ENCODE measurements at places on chromosomes 4 and X.

- DNase-seq = no peak
Observed at GRCh38 chr4:81631958-81632441, 160.3 kb upstream of the RASGEF1B start.

DNA sequence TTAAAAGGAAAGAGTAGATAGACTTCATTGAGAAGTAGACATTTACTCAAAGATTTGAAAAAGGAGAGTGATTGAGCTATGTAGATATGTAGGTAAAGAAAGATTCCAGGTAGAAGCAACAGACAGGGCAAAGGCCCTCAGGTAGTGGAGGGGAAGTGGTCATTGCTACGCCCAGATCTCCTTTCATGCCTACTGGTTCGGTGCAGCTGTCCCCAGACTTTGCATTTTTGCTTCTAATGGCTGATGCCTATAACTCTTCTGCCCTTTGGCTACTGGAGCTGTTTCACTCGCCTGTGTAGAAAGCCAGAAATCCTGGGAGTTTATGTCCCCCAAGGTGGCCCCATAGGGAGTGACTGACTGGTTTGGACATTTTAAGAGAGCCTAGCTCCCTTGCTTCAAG is 16.9 kb upstream of the ARMCX2 start:
- no peak for DNase-seq

DNA sequence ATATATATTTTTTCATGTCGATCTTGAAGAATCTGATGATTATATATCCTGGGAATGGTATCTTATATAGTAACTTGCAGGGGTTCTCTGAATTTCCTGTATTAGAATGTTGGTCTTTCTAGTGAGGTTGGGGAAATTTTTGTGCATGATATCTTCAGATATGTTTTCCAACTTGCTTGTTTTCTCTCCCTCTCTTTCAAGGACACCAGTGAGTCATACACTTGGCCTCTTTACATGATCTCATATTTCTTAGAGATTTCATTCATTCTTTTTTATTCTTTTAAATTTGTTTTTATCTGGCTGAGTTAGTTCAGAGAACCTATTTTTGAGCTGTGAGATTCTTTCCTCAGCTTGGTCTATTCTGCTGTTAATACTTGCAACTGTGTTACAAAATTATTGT is 27.2 kb upstream of the C4orf17 start:
- no peak for DNase-seq

DNA sequence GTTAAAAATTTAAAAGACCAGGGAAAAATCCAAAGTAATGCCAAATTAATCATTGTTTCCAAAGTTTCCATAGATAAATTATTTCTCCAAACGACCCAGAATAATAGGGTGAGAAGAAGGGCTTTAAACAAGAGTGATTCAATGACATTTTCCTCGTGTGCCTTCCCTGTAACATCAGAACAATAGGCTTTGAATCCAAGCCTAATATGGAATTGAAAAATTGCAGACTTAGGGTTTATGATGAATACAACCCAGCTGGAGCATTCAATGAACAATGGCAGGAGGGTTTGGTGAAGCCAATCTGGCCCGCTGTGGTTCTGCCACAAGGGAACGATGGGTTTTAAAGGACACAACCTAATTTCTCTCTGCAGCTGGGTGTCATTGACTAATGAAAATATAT is 94.2 kb downstream of the CBLL2 start:
- DNase-seq = no peak

DNA sequence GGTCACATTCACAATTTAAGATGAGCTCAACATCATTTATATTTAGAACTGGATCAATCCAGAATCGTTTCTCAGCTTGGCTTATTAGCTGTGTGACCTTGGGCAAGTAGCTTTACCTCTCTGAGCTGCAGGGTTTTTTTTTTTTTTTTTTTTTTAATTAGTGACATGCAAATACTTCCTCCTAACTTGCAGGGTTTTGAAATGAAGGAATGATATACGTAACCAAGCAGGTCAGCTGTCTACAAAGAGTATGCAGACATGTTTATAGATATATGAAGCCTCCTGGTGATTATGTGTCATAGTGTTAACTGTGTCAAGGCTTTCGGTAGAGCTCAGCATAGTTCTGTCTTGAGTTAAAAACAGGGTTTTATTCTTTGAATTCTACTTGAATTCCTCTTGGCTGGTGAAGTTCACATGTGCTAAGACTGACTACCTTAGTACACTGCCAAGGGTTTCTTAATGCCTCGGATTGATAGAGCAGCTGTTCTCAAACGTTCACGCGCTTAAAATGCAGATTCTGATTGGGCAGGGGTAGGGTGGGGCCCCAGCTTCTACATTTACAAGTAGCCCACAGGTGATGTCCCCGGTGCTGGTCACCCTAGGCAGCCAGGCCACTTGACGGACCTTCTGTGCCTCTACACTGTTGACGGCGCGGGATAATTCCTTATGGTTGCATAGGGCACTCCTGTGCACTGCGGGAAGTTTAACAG is 654 bp upstream of the STS start:
- DNase-seq = peak; percentile 7

- DNase-seq = no peak
Observed at GRCh38 chr4:88382621-88383020, 4.0 kb downstream of the HERC6 start.

- no peak for DNase-seq
Observed at GRCh38 chr4:181431661-181432060, 811.5 kb upstream of the TENM3 start.

All from MV-4-11 (cell line).